ENCODE measurements at places on chromosomes 7 and 10. TPM values are rescaled to one million over a fixed set of nuclear protein-coding genes. Genes with fewer than 3 reads are reported as not detected.

The CASTOR2 gene
- 5.6 TPM for total RNA-seq

The LOXL4 gene
- total RNA-seq = 14.3 TPM

The NACAD gene
- 5.5 TPM for total RNA-seq

The MMRN2 gene
- total RNA-seq = 5.1 TPM

The LBX1 gene
- 0.08 TPM for total RNA-seq

The MRPS24 gene
- 137 TPM for total RNA-seq

The SLC13A4 gene
- 3.3 TPM for total RNA-seq

The PCBD1 gene
- 3.4 TPM for total RNA-seq

The GRID2IP gene
- total RNA-seq = not detected

The TAS2R3 gene
- total RNA-seq = 1.2 TPM

The PTN gene
- 12.8 TPM for total RNA-seq

The LIPM gene
- 0.82 TPM for total RNA-seq

The CH25H gene
- not detected for total RNA-seq

The ADIRF gene
- 48.4 TPM for total RNA-seq

The KCND2 gene
- 11.3 TPM for total RNA-seq

The LRRN3 gene
- total RNA-seq = 2.7 TPM

The ERVW-1 gene
- total RNA-seq = not detected

All from fibroblast of the aortic adventitia (primary cell).